ENCODE measurements at places on chromosomes 7 and 10. TPM values are rescaled to one million over a fixed set of nuclear protein-coding genes. Genes with fewer than 3 reads are reported as not detected.

The SFXN4 gene
- total RNA-seq, result 19.9 TPM

GRCh38 chr7:25478925-25479324, 250.6 kb upstream of the NPVF start:
- H3K4me3 ChIP-seq, result no peak overlapping the region
- no peaks in the 10 kb centered on the region for H3K4me1 ChIP-seq

GRCh38 chr7:98930464-98930863, 52.1 kb downstream of the TRRAP start:
- no peak overlapping the region for H3K4me3 ChIP-seq
- H3K27me3 ChIP-seq, result no peaks in the 10 kb centered on the region
- H3K27ac ChIP-seq, result no peak overlapping the region

DNA sequence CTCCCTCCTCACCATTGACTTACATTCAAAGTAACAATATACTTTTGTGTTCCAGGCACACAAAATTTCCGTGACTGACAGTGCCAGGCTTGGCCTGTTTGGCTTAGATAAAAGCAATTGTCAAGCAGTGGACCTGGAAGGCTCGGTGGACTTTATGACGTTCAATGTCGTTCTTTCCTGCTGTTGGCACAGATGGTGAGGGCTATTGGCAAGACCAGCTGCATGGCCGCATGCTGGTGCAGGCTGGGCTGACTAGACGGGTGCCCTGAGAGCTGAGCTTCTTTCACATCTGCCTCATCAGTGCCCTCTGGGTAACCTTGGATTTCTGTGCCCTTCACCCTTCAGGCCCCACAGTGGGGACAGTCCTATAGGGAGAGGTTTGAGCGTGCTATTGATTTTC, 45.2 kb downstream of the WIPF3 start:
- peaks cover 7% of the 10 kb centered on the region for H3K27me3 ChIP-seq
- DNase-seq, result no peak
- no peak overlapping the region for H3K27ac ChIP-seq

DNA sequence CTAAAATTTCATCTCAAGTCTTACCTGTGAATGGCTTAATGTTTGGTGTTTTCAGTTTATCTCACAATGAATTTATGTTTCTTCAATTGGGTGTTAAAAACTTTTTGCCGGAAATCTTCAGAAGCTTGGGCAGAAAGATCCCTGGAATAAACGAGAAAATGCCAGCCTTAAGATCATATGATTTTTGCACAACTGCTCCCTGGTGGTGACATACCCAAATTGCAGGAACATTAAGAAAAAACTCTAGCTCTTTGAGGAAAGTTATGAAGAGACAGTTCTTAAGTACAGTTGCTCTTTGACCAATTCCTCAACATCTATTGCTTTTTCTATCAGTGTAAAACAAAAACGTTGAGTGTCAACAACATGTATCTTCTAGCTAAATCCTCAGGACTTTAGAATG, 48.2 kb upstream of the CREB5 start:
- H3K36me3 ChIP-seq, result no peaks in the 10 kb centered on the region
- peaks cover 6% of the 10 kb centered on the region for H3K4me1 ChIP-seq
- H3K27me3 ChIP-seq, result no peaks in the 10 kb centered on the region
- no peak overlapping the region for H3K4me3 ChIP-seq
- no peak for DNase-seq

All from Calu3 (cell line).